HepG2 (cell line): ENCODE measurements at places on chromosomes 12 and 14.

GRCh38 chr12:5043589-5044419 lies at the start of gene KCNA5:
Gene KCNA5 (plus strand): TSS chr12:5043879. CDS start chr12:5044148, 269 bp downstream.
- no peak for DNase-seq
- no peak within 1 kb of the TSS for H3K27ac ChIP-seq
- H3K36me3 ChIP-seq: no peaks in the 10 kb centered on the region
- H3K4me3 ChIP-seq: no peak within 1 kb of the TSS
- no peaks in the 10 kb centered on the region for H3K4me1 ChIP-seq

DNA sequence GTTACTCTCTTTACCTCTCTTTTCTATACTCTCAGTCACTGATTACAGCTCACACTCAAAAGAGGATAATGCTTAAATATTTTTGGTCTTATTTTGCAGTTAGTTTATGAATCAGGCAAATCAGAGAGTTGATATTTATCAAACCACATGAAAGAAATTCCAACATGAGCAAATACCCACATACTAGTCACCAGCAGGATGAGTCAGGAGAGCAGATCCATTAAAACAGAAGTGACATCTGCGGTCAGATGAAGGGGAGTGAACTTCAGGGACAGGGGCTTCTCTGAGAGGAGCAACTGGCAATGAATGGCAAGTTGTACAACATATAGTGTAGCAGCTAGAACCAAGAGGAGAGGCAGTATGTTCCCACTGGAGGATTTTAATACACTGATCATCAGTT lies 258.7 kb downstream of the SYT10 start:
- H3K4me1 ChIP-seq: 0 out of 2 replicates have a peak, but pooled peaks cover 4% of the 10 kb centered on the region
- H3K27ac ChIP-seq: no peak overlapping the region
- H3K4me3 ChIP-seq: no peak overlapping the region
- H3K36me3 ChIP-seq: no peaks in the 10 kb centered on the region
- DNase-seq: peak; percentile 65

- H3K27me3 ChIP-seq: peaks cover 38% of the 10 kb centered on the region
- H3K4me1 ChIP-seq: peaks cover 19% of the 10 kb centered on the region
- H3K36me3 ChIP-seq: no peaks in the 10 kb centered on the region
Measured at GRCh38 chr14:70822530-70823185, 13.3 kb upstream of the MAP3K9 start.

- no peaks in the 10 kb centered on the region for H3K27me3 ChIP-seq
- no peak overlapping the region for H3K27ac ChIP-seq
- no peaks in the 10 kb centered on the region for H3K4me1 ChIP-seq
- no peak overlapping the region for H3K4me3 ChIP-seq
Measured at GRCh38 chr14:101876555-101876938, 87.8 kb upstream of the DYNC1H1 start.
